ENCODE measurements at places on chromosomes 2 and 18.

DNA sequence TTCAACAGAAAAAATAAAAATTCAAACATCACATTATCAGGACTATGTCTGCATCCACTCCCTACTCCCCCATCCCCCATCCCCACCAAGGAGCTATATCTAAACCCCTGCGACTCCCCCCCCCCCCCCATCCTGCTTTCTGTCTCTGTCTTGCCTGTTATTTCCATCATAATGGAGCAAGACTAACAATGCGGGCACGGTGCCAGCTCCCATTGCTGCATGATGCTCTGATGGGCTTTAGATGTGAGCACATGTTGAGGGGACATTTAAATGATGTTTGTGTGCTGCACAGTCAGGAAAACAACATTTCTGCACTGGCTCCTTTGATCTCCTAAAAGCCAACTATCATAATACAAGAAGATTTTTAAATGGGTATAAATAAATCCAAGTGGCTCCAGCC is 644.2 kb upstream of the SETBP1 start:
- DNase-seq, result no peak

DNA sequence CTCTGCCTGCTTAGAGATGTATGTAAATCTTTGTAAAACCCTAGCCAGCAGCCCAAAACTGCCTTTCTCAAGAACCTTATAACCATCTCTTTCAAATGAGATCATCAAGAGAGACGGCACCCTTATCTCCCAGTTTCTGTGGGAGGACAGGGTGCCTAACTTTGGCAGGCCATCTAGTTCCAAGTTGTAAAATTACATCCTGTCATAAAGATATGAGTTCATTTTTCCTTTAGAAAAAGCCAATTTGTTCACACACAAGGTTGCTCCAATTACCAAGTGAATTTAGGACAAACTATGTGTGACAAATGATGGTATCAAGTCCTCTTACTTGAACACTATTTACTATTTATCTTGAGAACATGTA is 65.3 kb downstream of the MEMO1 start:
- DNase-seq, result no peak

GRCh38 chr2:69067866-69068265 is 54.9 kb downstream of the ANTXR1 start:
- no peak for DNase-seq

GRCh38 chr2:154554046-154554445 is 144.4 kb upstream of the KCNJ3 start:
- no peak for DNase-seq

DNA sequence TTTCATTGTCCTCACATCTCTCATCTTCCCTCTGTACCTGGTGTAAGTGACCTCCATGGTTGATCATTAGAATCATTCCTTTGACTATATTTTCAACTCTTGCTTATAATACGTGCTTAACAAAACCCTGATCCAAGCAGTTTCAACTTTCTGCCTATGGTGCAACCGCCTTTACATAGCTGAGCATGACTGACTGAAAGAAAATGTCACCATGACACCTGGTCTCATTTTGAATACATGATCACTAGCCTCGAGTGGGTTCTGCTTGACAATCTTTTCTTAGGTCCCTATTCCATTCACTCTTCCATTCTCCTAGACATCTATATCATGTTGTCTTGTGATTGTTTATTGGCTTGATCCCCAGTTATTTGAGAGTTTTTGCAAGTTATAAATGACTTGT is 78.9 kb upstream of the STAM2 start:
- no peak for DNase-seq

GRCh38 chr2:39632876-39633275 is 32.8 kb upstream of the TMEM178A start:
- no peak for DNase-seq

DNA sequence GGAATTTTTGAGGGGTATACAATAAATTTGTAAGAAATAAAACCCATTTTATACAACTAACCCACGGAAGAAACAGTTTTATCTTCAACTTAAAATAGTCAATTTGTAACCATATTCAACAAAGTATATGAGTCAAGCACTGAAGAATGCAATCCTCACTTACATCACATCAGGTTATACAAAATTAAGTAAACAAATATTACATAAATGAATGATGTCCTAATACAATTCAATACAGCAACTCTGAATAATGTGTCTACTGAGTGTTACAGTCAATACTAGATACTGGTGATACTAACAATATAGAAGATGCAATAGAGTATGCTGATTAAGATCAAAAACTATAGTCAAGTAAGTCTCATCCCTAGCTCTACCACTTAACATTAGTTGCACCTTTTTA is 58.6 kb downstream of the FANCL start:
- DNase-seq, result no peak

DNA sequence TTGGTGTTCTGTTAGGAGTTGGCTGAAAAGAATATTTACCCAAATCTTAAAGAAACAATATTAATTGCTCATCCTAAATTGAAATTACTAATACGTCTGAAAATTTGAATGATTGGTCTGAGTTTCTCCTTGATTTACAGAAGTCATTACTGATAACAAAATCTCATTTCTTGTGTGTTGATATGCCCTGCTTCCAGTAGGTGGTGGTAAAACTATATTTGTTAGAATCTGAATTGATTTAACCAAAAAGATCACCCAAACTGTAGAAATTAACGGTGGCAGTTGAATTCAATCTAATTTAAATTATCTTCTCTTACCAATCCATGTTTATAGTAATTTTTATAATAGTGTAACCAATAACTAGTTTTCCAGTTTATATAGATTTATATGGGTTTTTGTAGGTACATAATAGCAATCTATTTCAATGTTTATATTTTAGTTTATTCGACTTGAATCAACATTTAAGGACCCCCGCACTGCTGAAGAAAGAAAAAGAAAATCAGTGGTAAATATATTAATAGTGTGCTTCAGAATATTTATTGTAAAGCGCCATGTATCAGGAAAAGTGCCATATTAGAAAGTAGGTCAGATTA is 38.3 kb downstream of the PAPOLG start:
- DNase-seq, result peak; percentile 47

DNA sequence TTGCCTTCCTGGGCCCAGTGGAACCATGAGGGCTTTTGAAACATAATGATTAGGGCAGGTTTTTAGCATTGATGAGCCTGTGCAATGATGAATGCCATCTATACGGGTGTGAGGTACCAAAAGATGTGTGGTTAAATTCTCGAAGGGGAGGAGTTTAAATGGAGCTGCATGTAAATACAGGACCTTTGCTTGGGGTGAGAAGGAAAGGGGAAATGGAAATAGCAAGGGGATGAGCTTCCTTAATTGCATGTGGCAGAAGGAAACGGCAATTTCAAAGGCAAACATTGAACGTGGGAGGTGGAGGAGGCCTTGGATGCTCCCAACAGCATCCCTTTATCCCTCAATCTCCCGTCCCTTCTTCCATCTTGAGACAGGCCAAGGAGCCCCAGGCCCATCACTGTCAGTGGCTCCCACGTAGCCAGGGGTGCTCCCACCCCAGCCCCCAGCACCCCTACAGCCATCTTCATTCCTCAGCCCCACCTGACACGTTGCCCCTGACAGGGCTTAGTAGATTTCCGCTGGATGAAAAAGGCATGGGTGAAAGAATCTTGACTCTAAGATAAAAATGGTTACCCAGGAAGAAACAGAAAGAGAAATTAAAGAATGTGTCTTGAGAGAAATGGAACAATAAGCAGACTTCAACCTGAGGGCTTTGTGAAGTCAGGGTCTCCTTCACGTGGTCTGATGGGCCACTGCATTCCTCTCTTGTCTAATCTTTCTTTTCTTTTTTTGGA is 32.5 kb downstream of the INPP5D start:
- no peak for DNase-seq

DNA sequence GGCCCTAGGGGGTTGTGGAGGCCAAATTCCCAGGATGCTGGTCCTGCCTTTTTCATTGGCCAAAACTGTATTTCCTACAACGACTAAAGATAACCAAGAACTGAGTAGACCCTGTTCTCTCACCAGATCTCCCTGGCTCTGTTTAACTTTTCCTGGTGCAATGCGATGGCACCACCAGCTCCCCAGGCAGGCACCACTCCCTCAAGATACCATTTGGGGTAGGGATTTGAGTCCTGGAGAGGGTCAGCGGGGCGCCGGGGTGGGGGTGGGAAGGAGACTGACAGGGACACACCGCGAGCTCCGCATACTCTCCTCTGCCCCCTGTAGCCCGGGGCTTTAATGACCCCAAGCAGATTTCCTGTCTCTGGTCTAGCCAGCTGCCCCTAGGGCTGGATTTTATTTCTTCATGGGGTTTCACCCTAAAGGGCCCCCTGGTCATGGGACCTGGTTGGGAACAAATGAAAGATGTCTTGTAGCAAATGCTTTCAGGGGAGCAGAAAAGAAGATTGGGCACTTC is 7.3 kb downstream of the SIX2 start:
- no peak for DNase-seq

DNA sequence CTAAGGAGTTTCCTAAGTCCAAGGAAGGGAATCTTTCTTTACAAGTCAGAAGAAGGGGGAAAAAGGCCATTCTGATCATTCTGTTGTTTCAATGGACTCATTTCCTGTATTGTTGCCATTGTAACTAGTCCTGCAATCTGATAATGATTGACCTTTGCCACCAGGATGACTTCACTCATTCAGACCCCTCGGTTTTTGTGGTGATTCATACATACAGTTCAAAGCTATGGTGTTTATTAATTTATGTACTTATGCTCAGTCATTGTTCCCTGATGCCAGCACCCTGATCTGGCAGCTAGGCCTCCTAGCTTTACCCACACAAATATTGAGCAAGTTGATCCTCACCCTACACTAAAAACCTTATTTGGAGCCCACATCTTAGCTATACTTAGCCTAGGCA is 57.6 kb upstream of the ZNF519 start:
- DNase-seq, result no peak

GRCh38 chr2:231708773-231709635 is 679 bp downstream of the PTMA start:
- DNase-seq, result peak; percentile 53

- DNase-seq, result no peak
These were observed 309.9 kb upstream of the PKDCC start for GRCh38 chr2:41737888-41738287.

DNA sequence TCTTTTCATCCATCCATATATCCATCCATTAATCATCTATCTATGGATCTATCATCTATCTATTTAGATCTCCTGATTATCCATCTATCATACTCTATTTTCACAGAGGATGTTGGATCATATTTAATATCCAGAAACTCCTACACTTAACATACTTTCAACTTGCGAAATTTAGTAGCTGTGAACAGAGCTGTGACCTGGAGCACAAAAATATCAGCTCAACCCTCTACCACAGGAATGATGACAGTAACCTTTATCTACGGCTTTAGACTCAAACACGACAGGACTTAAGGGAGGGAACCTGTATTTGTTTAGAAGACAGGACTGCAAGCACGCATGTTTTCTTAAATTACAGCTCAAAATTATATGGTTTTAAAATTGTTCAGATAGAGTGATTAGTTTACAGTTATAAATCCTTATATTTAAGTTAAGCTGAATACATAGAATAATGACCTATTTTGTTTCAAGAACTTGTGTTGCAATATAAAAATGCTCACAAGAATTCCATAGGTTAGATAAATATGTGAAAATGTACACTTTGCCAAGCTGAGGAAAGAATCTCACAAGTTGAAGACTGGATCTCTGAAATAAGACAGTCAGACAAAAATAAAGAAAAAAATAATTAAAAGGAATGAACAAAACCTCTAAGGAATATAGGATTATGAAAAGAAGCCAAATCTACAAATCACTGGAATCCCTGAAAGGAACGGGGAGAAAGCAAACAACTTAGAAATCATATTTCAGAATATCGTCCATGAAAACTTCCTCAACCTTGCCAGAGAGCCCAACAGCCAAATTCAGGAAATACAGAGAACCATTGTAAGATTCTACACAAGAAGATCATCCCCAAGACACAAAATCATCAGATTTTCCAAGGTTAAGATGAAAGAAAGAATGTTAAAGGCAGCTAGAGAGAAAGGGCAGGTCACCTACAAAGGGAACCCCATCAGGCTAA is 142.0 kb downstream of the COL6A3 start:
- DNase-seq, result no peak

DNA sequence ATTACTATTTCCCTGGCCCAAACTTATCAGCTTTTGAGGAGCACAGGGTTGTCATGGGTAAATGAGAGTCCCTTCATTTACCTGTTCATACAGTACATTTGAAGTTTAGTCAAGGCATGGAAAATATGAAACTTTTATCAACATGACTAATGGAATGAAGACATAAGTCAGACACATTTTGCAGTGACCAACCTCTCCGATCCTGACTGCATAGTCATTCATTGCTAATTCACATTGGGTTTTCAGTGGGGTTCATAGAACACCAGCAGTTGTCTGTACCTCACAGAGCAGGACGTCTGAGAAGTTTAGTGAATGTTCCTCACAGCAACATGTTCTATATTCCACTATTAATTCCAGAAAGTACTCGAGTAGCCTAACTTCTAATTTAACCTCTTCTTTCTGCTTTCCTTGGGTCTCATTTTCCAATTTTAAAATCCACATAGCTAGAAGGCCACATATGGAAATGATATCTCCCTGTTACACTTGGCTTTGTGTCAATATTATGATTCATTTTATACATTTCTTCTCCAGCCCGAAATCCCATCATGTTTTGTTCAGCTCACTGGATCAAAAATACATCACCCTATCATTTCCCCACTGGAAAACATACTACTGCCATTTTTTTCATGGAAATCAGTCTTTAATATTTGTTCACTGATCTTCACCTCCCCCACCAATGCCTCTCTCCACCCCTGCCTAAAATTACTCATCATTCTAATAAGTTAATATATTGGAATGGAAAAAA is 65.9 kb downstream of the CDH20 start:
- DNase-seq, result no peak

DNA sequence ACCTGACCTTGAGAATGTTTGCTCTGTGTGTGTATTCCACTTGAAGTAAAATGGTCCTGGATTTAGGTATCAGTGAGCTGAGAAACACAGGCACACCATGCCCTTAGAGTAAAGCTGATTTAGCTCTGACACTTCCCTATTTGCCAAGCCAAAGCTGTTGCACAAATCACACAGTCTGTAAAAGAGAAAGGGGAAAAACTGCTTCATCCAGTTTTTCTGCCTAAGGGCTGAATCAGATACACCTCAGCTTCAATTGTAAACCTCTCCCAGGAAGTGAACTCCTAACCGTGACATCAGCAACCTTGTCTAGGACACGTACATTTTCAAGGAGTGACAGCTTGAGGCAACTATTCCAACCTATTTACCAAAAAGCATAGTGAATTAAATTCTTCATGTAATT is 150.4 kb downstream of the NR4A2 start:
- DNase-seq, result no peak
